ENCODE measurements at places on chromosomes 2 and 18.

GRCh38 chr2:37637985-37638384, 33.5 kb downstream of the CDC42EP3 start:
- DNase-seq = no peak

DNA sequence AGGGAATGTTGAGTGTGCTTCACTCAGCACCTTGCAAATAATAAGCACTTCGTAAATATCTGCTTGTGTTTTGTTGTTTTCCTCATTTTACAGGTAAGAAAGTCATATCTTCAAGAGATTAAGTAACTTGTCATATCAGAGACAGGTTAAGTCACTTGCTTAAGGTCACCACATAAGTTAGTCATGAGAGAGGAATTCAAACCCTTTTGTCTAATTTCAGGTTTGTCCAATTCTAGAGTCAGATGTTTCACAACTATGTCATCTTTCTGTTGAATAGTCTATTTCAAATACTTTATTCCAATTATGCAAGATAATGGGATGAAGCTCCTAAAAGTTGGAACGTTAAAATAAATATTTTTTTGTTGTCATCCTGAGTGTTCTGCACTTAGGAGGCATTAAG, 13.5 kb upstream of the CUL3 start:
- DNase-seq = no peak

DNA sequence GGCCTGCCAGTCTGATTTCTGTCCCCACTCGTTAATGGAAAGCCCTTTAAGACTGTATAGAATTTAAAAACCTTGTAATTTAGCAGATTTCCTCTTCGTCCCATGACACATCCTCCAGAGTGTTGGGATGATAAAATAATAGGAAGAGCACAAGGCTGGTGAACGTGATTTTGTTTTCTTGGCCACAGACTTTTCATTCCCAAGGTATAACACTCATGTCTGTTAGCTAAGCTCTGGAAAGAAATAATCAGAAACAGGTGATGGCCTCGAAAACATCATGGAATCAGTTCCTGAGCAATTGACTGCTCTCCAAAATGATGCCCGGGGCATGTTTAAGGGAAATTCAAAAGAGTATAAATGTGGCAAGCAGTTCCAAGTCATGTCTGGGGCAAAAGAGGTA, 337.8 kb upstream of the TCF4 start:
- DNase-seq = no peak

DNA sequence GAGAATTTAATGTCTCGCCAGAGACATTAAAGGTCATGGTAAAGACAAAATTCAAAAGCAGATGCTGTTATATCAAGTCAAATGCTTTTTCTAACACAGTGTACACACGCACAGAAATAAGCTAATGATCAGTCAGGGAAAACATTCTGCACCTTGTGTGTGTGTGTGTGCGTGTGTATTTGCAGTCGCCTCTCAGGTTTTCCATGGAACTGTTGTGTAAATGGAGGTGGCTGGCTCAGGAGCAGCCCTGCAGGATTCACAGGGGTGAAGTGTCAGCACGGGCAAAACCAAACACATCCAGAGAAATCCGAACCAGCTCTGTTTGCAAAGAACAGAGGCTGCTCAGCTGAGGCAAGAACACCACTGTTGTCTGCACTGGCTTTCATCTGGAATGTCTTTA, 76.2 kb upstream of the YWHAQ start:
- no peak for DNase-seq

DNA sequence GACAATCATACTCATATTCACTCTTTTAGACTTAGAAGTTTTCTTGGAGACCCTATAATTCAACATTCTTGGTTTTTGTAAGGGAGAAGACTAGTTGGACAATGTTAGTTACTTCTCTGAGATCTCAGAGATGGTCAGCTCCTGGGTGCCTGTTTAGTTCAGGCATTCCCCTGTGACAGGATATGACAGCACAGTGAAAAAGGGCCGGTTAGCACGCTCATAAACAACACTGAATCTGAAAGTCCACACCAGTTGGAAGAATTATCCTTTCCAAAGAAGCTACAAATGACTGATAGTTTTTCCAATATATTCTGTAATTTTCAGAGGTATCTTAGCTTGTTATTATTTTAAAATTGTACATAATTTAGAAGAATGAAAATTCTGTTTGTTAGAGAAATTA, 75.7 kb downstream of the ADAM23 start:
- DNase-seq = no peak
